ENCODE measurements at places on chromosomes 7 and 10.

DNA sequence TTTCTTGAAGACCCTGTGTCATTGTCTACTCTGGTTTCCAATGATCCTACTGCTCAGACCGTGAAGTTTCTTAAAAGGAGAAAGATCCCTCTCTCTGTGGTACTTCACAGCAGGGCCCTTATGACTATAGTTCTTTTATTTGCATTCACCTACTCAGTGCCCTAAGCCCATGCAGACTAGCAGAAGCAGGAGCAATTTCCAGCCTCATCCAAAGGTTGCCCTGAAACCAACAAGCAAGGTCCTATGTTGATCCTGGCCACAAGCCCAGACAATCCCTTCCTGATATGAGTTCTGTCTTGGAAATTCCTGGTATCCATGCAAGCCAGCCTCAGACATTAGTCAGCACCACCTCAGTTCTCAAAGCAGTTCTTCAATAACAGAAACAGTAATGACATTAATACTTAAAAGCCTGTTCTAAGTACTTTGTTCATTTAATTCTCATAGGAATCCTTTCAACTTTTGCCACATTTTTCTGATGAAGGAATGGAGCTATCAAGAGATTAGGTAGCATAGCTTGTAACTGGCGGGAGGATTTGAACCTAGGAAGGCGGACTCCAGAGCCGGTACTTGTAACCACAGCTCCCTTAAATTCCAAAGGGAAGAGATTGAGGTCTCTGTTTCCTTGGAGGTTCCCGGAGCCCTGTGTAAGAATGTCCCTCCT, 58.1 kb upstream of the ST8SIA6 start:
- peak; percentile 97 for DNase-seq

DNA sequence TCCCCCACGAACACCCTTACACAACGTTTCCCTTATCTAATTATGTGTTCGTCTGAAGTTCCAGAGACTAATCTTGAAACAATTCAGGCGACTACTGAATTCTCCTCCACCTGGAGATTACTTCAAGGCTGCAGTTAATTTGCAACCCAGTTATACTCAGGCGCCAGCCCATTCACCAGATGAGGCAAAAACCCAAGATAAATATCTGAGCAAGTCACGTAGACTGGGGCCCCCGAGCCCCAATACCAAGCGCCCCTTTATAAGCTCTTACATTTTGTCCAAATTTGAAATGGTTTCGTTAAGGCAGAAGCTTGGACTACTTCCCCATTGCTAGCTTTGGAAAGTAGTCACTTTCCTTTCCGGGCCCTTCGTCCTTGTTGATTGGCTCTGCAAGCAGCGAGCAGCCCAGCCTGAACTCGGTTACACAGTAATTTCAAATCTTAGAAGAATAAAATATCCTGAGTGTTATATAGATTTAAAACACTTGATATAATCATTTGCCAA, 1.2 kb downstream of the TPK1 start:
- DNase-seq, result peak; percentile 33

- DNase-seq, result no peak
Measured at GRCh38 chr10:121709675-121710073, 111.4 kb upstream of the FGFR2 start.

- DNase-seq, result no peak
Measured at GRCh38 chr10:118035354-118036005, 11.3 kb downstream of the RAB11FIP2 start.

DNA sequence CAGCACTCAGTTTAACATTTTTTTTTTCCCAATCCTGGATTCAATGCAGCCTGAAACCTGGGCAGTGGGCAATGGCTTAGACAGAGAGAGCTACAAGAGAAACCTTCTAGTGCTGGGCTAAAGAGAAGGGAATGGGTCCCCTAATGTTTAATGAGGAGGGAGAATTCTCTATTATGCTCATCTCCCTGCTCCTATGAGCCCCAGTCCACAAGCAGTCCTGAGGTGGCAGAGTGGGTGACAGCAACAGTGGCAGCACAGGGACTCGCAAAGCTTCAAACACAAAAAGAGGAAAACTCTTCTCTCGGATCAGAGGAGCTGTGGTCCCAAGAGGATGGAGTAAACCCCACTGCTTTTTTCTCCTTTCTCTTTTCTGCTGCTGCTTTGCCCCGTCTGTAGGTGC, 36.5 kb downstream of the COBL start:
- no peak for DNase-seq

DNA sequence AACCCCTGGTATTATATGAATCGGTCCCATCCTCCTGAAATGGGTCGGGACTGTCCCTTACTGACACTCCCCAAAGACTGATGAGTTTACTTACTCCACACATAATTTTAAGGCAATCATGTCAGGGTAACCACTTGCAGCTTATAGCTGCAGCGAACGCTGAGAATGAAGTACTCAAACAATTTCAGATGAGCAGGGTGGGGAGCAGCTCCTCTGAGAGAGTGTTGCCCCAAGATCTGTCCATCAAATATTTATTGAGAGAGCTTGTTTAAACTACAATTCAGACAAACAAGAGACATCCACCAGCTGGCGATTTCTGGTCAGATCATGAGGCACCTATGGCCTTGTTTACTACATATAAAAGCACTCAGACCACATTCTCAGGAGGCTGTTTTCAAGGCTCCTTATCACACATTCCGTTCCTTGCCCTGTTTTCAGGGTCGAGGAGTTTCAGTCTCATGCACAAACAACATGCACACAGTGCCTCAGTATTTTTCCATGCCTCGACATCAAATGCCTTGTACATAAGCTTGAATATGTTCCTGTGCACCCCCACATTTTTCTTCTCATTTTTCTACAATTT, 80.1 kb downstream of the THSD7A start:
- DNase-seq, result no peak

DNA sequence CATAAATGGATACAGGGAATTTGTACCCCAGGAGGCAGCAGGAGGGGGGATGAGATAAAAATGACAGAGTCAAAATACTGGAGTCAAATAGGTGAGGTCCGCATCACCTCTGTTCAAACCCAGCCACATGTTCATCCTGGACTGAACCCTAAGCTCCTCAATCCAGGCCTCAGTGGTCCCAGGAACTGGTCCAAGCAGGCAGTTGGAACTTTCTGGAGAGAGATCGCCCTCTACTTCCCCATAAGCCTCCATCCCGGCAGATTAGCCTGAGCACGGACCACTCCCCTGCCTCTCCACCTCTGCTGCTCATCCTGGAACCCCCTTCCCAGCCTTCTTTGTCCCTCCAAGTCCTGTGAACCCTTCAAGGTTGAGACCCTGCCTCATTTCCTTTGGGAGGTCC, 959.7 kb upstream of the ZNF722 start:
- DNase-seq, result no peak

- DNase-seq, result peak; percentile 31
Measured at GRCh38 chr10:125514206-125515162, 168.5 kb downstream of the TEX36 start.

DNA sequence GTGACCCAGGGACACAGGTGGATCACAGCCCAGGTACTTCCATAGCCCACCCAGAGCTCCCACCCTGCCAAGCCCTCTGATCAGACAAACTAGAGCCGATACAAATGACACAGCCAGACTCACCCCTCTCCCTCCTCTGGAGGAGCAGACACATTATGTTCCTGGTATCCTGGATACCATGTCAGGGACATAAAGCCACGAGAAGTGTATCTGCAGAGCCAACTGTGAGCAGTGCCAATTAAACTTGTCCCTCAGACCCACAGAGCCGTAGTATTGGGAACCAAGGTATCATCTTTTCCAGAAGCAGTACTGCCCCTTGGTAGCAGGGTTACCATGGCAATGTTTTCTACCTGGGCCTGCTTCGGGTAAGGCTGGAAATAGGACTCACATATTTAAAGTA, 47.3 kb upstream of the CPXM2 start:
- DNase-seq, result no peak

DNA sequence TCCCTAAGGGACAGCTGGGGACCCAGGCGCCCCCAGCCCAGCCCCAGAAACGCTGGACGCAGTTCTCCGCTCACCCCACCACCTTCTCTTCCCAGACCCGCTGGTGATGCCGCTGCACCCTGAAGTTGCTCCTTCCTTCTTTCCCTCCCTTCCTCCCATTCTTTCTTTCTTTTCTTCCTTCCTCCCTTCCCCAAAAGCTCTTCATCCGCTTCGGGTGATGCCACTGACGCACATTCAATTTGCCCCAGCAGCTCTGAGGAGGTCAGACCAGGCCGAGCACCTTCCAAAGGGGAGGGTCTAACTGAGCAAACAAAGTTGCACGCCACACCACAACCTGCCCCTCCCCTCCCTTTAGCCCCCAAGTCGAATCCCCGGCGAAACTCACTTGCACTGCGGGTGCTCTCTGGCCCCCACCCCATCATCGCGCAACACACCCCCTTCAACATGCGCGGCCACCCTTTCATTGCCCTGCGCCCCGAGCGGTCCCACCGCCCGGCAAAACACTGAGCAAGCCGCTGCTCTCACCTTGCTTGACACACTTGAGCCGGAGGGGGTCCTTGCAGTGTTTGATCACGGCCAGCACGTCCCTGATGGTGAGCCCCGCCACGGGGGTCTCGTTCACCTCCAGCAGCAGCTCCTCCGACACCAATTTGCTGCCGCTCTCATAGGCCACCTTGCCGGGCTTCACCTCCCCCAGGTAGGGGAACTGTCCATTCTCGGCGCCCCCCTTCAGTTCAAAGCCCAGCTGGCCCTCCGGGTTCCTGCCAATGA, 787 bp downstream of the MAGI2 start:
- peak; percentile 63 for DNase-seq

- no peak for DNase-seq
Measured at GRCh38 chr7:103348452-103348851, 1.0 kb downstream of the PSMC2 start.

- peak; percentile 76 for DNase-seq
Measured at GRCh38 chr10:32256613-32257437, 90.1 kb downstream of the EPC1 start.

DNA sequence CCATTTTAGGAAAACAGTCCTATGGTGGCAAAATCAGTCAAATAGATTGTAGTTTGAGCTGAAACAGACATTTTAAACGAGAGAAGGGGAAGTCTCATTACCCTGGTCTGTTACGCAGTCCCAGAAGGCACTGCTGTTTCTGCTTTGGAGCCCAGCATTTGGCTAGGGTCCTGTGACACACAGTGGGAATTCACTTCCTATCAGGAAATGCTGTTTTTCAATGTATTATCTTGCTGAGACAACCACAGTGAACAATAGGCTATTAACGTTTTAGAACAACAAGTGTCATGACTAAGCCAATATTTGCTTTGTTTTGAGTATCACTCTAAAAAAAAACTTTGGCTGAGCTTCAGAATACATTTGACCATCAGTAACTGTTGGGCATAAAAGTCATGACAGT, 74.1 kb downstream of the ADD3 start:
- peak; percentile 42 for DNase-seq

- no peak for DNase-seq
Measured at GRCh38 chr10:49080071-49080470, 35.3 kb downstream of the VSTM4 start.

GRCh38 chr10:21950566-21950965, 53.0 kb downstream of the DNAJC1 start:
- no peak for DNase-seq

GRCh38 chr7:12229046-12229445, 18.0 kb downstream of the TMEM106B start:
- peak; percentile 33 for DNase-seq

DNA sequence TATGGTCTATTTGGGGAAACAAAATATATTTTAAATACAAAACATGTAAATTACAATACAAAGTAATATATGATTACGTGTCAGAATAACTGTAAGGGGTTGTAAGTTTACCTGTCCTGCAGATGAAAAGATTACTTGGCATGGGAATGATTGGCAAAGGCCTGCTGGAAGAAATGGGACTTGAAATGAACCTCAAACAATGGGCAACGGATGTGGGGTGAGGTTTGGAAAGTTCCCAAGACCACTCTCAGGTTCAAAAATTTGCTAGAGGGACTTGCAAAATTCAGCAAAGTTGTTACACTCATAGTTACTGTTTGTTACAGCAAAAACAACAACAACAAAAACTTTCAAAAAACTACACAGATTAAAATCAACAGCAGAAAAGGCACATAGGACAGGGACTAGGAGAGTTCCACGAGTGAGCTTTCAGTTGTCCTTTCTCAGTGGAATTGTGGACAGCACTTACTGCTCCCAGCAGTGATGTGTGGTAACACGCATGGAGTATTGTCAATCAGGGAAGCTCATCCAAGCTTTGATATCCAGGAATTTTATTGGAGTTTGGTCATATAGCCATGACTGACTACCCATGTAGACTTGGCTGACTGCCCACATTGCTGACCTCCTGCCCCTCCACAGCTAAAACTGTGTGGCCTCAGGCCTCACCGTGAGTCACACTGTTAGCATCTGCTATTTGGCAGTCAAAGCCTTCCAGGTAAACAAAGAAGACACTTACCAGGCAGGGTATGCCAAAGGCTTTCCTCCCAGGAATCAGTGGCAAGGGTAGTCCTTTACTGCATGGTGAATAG, 43.8 kb downstream of the EXOC6 start:
- DNase-seq, result peak; percentile 85

- DNase-seq, result no peak
Measured at GRCh38 chr10:58791137-58791536, 278.5 kb downstream of the BICC1 start.

GRCh38 chr10:79336276-79336675, 11.0 kb upstream of the PPIF start:
- DNase-seq, result no peak

GRCh38 chr10:24737001-24737400, 13.3 kb upstream of the ARHGAP21 start:
- DNase-seq, result no peak

GRCh38 chr10:110803830-110804338, 67.8 kb upstream of the PDCD4 start:
- DNase-seq, result peak; percentile 38

DNA sequence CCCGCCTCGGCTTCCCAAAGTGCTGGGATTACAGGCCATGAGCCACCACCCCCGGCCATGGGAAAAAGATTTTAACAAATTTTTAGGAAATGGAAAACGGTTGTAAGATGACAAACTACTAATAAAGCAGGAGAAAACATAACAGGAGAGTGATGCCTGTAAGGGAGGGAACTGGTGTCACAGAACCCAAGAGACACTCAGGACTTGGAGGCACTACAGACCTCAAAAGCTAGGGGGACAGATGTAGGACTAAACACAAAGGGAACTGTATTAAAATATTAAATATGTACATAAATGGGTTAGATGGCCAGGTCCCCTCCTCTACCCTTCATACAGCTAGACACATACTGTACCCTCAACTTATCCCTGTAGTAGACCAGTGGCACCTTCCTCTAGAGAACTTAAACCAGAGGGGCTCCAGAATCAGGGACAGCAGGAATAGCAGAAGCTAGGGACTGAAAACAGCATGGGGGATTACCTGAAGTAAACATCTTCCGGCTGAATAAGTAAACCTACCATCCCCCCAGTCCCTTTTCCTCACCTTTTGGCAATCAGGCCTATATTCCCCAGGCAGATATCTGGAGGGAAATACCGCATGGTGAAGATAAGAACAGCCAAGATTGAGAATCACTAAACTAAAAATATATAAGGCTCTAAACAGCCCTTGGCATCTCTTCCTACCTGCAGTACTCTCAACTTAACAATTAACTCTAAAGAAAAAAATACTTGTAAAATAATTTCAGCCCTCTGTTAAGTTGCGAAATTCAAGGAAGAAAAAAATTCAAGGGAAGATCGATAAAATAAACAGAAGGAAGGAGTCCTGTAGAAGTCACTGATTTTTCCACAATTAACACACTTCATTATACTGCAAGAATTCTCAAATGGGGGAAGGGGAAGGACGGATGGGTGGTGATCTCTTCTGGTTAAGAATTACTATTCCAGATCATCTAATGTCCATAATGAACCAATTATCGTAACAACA, 15.5 kb downstream of the TM9SF3 start:
- DNase-seq, result no peak

- DNase-seq, result no peak
Measured at GRCh38 chr10:104907521-104907920, 266.4 kb downstream of the SORCS3 start.
